ENCODE measurements at places on chromosomes 16 and 17.

DNA sequence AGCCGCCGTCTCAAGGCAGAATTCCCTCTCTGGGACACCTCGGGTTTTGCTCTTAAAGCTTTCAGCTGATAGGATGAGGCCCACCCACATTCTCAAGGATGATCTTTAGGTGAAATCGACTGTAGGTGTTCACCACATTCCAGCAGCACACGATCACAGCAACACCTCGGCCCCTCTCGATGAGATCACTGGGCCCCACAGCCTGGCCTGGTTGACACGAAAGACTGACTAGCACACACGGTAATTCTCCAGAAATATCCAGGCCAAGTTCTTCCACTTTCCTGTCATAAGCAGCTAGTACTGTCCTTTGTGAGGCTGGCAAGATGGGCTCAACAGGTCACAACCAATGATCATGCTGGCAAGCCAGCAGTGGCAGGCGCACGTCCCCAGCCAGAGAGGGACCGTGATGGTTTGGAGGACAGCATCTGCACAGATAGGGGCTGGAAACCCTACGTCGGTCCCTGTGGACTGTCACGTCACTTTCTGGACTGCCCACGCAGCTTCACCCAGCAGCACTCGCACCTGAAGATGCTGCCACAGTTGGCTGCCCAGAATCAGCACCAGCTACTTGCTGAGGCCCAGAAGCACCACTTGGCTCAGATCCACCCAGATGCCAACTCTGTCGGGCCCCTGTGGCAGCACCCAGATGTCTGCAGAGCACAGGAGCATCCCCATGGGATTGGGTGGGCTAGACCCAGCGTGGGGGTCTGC lies 17.4 kb downstream of the TMC6 start:
- DNase-seq, result no peak

GRCh38 chr16:79600638-79601091 lies at the start of gene MAF:
Gene MAF, minus strand, starts transcription at chr16:79600737. Its CDS starts 835 bp downstream, at chr16:79599902.
- DNase-seq, result peak; percentile 97

GRCh38 chr16:71568551-71568950 lies 8.3 kb downstream of the TAT start:
- no peak for DNase-seq

GRCh38 chr17:37488009-37488604 lies 1.6 kb upstream of the DUSP14 start:
- peak; percentile 8 for DNase-seq

DNA sequence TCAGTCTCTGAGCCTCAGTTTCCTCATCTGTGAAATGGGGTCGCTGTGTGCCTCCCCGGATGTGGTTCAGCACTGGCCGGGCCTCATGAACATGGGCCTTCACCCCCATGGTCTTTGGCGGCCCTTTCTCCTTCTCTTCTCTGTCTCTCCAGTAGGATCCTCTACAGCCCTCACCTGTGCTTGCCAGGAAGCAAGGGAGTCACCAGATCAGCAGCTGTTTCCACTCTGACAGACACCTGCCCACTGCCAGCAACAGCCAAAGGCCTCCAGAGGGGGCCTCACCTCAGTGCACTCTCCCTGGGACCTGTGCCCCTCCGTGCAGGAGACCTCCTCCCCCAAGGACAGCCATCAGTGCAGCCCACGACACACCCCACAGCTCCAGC lies 89.4 kb downstream of the C16orf78 start:
- no peak for DNase-seq

- no peak for DNase-seq
Observed at GRCh38 chr16:51442141-51442870, 291.2 kb upstream of the SALL1 start.

GRCh38 chr16:67034487-67034886 lies 5.5 kb downstream of the CBFB start:
- no peak for DNase-seq

DNA sequence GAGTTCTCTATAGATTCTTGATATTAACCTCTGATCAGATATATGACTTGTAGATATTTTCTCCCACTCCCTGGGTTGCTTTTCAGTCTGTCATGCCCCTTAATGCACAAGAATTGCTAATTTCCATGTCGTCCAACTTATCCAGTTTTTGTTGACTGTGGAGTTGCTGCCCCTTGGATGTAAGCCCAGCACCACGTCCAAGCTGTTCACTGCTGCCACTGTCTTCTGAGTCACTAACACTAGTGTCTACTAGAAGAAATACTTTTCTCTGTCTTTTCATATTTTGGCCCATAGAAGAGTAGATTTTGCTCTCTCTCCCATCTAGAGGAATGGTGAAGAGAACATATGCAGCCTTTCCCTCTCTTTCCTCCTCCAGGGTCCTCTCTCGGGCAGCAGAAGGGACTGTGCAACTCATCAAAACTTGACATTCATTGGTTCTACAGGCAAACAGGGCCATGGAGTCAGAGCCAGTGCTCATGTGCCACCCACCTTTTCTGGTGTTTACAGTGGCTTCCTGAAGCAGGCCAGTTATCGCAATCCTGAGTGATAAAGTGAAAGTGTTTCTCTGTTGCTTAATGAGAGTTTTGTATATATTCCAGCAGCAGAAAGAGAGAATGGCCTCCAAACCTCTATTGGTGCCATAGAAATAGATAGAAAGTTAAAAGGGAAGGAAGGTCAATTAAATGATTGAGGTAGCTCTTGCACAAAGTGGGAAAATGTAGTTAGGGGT lies 22.6 kb upstream of the PMP22 start:
- no peak for DNase-seq

GRCh38 chr16:268141-269053 lies 7.3 kb downstream of the RGS11 start:
- DNase-seq, result no peak

- DNase-seq, result no peak
Observed at GRCh38 chr16:67387479-67388079, 5.7 kb downstream of the TPPP3 start.

DNA sequence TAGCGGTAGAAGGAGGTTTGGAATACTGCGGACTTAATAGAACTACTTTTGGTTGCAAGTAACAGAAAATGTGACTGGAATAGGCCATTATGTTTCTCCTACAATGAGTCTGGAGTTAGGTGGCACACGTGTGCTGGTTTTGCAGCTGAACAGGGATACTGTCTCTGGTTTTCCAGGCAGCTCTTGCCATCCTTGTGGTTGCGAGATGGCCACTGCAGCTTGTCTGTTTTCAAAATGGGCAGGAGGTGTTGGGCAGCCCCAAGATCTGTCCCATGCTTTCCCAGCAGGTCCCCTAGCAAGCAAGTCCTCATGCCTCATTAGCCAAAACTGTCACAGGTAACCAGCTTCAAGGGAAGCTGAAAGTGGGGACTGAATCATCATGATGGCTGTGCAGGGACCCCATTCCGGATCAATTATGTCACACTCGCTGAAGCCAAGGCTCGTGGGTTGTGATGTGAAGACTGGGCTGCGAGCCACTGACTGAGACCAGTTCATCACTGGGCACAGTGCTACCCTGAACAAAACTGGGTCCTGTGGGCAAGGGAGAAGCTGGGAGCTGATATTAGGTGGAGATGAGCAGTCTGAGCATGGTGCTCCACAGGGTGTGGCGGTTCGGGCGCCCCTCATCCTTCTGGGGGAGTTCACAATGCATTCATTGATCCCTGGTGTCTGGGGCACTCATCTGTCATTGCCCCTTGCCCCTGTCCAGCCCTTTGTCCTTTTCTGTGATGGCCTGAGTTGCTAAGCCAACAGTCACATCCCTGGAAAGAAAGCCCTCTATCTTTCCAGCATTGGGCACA lies 82.1 kb downstream of the KSR1 start:
- DNase-seq, result no peak

- DNase-seq, result no peak
Observed at GRCh38 chr17:4124999-4125398, 17.8 kb downstream of the ZZEF1 start.

- DNase-seq, result peak; percentile 61
Observed at GRCh38 chr17:77319211-77320043, 178.7 kb downstream of the SEC14L1 start.

DNA sequence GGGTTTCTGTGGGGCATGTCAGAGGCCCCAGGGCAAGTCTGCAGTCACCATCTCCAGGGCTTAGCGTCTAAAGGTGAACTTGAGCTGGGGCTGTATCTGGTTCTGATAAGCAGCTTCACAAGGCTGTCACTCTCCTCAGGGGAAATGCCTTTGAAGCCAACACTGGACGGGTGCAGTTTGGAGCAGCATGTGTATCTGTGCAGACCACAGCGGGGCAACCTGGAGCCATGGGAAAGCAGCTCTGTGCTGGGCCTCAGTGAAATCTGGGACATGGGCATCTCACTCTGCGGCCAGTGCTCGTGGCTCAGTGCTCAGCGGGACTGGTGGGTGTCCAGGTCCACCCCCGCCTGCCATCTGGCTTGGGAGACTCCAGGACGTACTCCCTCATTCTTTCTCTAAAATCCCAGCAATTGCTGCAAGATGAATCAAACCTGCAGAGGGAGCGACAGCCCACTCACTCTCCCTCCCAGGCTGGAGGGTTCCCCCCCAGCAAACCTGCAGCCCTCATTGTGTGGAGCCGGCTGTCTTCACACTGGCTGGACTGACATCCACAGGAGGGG lies 63.5 kb downstream of the PRMT7 start:
- no peak for DNase-seq

- no peak for DNase-seq
Observed at GRCh38 chr16:12576878-12577277, 226.8 kb downstream of the CPPED1 start.

- DNase-seq, result no peak
Observed at GRCh38 chr17:79843816-79844800, 4.9 kb upstream of the CBX4 start.

DNA sequence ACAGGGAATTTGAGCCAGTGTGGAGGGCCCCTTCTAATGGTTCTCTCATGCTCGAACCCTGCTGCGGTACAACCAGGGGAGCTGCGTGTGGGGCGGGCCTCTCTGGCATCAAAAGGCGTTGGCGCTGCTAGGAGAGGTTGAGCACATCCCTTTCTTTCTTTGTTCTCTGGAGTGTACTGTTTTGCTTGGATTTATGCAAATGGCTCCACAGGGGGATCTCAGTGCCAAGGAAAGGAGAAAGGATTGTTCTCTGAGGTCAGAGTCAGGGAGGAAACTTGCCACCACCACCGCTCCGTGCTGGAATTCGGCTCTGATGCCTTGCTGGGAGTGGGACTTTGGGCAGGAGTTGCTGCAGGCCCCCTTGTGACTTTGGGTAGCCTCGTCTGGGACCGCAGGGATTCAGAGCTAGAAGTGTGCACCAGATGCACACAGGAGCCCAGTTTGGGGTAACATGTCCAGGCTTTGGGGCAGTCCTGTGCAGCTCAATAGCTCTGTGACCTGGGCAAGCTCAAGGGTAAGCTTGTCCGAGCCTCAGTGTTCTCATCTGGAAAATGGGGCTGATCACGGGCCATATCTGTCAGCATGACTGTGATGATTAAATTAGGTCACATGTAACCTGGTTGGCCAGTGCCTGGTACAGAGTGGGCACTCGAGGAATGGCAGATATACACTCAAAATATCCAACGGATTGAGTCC lies 353.0 kb upstream of the EEF2KMT start:
- no peak for DNase-seq

DNA sequence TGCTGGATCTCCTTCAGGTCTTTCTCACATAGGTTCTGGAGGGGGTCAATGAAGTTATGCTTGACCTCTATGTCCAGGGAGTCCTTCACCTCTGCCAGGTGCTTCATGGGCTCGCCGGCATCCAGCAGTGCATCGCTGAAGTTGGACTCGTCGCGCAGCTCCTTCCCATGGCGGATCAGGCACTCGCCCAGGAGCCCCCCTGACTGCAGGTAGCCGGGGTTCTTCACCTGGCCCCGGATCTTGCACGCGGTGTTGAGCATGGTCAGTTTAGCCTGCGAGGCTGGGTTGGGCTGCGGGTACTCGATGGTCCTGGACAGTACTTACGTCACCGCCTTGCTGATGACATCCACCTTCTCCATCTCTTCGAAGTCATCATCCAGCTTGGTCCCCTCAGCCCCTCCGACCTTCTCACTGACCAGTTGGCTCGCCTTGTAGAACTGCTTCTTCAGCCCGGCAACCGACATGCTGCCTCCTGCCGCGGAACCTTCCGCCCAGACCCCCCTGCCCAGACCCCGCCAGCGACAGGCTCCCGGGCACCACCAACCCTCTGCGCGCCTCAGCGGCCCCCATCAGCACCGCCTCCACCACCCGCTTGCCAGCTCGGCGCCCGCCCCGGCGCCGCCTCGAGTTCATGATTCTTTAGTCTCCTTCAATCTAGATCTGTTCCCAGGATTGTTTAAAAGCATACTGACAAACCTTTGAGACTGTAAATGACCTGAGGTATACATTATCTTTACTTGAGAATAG lies 99.8 kb downstream of the KPNA2 start:
- DNase-seq, result no peak

DNA sequence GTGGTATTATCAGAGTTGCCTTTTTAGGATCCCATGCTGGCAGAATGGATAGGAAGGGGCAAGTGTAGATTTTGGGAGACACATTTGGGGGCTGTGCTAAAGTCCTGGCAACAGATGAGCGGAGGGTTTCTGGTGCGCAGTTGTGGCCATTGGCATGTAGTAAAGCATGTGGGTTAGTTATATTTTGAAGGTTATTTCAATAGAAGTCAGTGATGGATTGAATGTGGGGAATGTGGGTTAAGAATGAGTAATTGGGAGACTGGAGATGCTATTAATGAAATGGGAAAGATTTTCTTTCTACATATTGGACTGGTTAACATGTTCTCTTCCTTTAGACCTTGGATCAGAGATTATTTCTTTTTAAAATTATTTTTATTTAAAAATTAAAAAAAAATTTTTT lies 10.0 kb downstream of the DUS2 start:
- no peak for DNase-seq

GRCh38 chr17:64507413-64507782 lies 621 bp downstream of the CEP95 start:
- DNase-seq, result peak; percentile 81

GRCh38 chr17:5583426-5584382 lies 605 bp downstream of the NLRP1 start:
- peak; percentile 6 for DNase-seq

DNA sequence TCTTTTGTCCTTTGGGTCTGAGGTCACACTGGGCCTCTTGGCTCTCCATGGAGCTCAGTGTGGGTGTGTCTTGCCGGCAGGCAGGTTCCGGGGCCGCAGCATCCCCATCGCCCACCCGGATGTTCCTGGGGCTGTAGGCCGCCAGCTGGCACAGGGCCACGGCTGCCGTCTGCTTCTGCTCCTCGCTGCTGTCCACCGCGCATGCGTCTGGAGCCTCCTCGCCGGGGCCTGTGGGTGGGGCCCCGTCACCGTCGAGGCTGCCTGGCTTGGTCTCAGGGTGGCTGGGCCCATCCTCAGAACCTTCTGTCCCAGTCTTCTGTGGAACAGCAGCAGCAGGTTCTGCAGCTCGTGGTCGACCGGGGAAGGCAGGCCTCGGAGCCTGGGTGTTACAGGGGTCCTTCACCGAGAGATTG lies 9.6 kb downstream of the ZNF750 start:
- no peak for DNase-seq

DNA sequence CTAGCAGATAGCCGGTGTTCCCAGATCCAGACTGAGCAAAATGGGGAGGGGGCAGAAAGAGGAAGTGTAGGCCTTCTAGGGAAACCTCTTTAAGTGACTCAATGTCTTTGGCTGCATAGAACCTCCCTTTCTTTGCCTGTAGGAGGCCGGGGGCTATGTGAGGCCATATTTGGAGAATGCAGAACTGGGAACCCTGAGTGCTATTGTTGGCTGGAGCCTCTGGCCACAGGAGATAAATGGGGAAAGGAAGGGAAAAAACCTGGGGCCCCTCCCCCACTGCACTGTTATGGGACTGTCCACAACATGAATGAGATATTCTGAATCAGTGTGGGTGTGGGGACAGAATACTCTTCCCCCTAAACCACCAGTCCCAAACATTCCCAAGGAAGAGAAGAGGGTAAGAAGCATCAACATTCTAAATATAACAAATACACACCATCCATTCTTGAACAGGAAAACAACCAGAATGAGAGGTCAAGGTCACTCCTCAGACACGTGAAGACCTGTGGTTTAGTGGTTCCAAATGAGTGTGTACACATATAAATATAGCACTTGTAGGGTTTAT lies 2.4 kb downstream of the VPS25 start:
- no peak for DNase-seq
